CD8-positive, alpha-beta T cell (primary cell): ENCODE measurements at places on chromosomes 6 and 20. TPM values are rescaled to one million over a fixed set of nuclear protein-coding genes. Genes with fewer than 3 reads are reported as not detected.

The PNLDC1 gene
- not detected for total RNA-seq

The CLPSL2 gene
- total RNA-seq = not detected

The HLA-DRB5 gene
- 10.1 TPM for total RNA-seq

The COL19A1 gene
- 0.33 TPM for total RNA-seq

The ARFGEF3 gene
- total RNA-seq = not detected

The RAET1E gene
- not detected for total RNA-seq

The GNMT gene
- 1.9 TPM for total RNA-seq
